AG04450 (cell line): ENCODE measurements at places on chromosomes 2 and 18. TPM values are rescaled to one million over a fixed set of nuclear protein-coding genes. Genes with fewer than 3 reads are reported as not detected.

The ANKRD23 gene
- 0.46 and 0.81 TPM in 2 replicates for polyA plus RNA-seq

The KLHL41 gene
- polyA plus RNA-seq = 0.22 and 0.26 TPM in 2 replicates

The SGPP2 gene
- polyA plus RNA-seq = not detected in 2 replicates

The VSNL1 gene
- polyA plus RNA-seq = 0.77 and 0.86 TPM in 2 replicates

- peak; percentile 63 for DNase-seq
Measured at GRCh38 chr2:109339519-109339966, 210.5 kb downstream of the SH3RF3 start.

GRCh38 chr18:6638447-6638846, 91.1 kb upstream of the ARHGAP28 start:
- DNase-seq = no peak

DNA sequence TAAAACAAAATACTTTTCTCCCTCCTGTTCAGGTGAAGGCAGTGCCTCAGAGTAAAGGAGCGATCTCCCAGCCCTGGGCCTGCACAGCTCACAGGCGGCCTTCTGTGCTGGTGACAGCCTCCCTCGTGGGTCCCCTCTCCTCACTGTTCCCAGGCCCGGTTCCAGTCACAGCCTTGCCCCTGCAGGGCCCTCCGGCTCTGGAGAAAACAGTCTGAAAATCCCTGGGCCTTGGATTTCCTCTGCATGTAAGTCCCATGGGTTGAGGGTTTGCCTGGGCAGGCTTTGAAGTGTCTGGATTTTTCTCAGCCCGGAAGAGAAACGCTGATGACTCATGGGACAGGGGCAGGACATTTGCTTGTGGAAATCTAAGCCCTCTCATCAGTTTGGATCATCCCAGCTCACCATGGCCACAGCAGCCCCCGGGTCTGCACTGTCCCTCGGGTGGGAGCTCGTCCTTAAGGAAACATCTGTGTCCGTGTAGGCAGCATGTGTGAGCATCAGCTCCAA, 186.1 kb upstream of the RAB12 start:
- DNase-seq = peak; percentile 6

DNA sequence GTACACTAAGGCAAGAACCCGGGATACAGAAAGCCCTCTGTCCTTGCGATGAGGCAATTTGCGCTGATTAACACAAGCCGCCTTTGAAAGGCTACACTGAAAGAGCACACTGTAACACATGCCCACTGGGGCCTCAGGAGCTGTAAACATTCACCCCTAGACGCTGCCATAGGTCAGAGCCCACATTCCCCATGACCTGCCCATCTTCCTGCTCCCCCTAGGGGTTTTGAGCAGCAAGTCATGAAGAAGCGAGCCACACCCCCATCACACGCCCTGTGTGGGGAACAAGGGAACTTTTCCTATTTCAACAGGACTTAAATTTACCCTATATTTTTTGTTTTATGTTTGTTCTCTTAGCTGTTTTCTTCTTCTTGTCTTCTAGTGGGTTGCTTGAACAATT, 47.8 kb upstream of the SLC4A10 start:
- no peak for DNase-seq

GRCh38 chr2:42569116-42569711, 782 bp downstream of the MTA3 start:
- DNase-seq = no peak

GRCh38 chr2:28906376-28906775, 11.9 kb downstream of the WDR43 start:
- DNase-seq = no peak

DNA sequence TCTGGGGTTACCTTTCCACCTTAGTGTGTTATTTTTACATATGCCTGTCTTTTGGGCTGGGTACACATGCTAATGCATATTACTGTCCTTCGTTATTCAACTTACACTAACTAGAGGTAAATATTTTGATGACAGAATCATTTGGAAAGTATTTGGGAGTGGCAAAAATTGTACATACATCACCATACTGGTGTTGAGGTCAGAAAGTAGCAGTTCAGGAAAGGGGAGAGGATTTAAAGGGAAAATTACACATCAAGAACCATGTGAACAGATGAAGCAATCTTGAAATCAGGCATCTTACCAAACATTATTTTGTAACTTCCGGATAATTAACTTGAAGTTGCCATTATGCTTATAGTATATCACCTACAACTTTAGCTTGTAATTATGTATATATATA, 379.7 kb downstream of the RND3 start:
- DNase-seq = no peak

DNA sequence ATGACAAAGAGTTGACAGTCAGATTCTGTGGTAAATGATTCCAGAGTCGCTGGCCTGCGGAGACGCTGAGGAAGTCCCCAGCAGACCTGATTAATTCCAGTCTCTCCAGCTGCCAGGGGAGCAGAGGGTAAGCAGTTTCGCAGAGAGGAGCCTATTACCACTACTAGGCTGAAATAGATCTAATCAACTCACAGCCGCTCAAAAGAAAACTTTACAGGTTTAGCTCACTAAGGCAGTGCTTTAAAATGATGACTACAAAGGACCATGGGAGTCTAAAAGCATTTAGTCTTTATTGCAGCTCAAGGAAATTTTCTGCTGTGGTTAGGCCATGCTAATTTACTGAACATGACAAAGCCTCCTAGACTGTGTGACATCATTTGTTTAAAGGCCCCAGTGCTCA, 445.6 kb upstream of the POU3F3 start:
- DNase-seq = no peak
